Fibroblast of the aortic adventitia (primary cell): ENCODE measurements at places on chromosomes 5 and 9.
A peak's percentile ranks its signal among the peaks of the same experiment; 100 is the strongest.

- DNase-seq = no peak
Observed at GRCh38 chr5:158811921-158812320, 287.8 kb downstream of the EBF1 start.

DNA sequence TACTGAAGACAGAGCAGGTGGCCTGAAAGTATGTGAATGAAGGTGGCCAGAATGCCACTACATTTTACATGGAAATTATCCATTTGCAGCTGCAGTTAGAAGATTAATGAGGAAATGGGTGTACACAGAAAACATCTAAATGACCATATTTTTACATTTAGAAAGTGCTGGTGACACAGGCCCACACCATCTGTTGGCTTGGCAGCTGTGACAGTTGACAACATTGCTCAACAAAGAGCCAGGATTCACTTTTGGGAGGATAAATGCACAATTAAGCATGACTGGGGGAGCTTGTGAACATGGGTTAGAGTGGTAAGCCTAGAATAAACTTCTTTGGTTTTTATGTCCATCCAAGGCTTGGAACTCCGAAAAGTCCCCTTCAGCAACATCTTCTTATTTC, 360.5 kb downstream of the KCTD16 start:
- no peak for DNase-seq

- peak; percentile 78 for DNase-seq
Observed at GRCh38 chr5:79025054-79025472, 40.0 kb upstream of the ARSB start.

GRCh38 chr9:96167011-96167410, 135.0 kb downstream of the HSD17B3 start:
- no peak for DNase-seq

- no peak for DNase-seq
Observed at GRCh38 chr5:138595180-138595795, 20.1 kb upstream of the HSPA9 start.

DNA sequence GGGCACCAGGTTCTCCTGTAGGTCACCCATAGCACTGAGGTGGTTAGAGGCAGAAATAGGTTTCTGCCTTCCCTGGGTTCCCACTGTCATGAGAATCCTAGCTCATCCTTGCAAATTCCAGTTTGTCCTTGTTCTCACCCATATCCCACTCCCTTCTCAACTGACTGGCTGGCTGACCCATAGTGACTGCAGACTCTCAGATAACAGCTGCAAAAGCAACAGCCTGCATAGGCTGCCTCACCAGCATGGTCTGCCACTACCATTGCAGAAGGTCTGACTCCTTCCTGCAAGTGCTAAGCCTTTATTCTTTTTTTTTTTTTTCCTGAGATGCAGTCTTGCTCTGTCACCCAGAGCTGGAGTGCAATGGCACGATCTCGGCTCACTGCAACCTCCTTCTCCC, 194.0 kb downstream of the SEMA6A start:
- no peak for DNase-seq

GRCh38 chr5:134581241-134581981, 51.2 kb downstream of the SAR1B start:
- peak; percentile 15 for DNase-seq

GRCh38 chr5:56352808-56353590, 119.9 kb upstream of the ANKRD55 start:
- no peak for DNase-seq

DNA sequence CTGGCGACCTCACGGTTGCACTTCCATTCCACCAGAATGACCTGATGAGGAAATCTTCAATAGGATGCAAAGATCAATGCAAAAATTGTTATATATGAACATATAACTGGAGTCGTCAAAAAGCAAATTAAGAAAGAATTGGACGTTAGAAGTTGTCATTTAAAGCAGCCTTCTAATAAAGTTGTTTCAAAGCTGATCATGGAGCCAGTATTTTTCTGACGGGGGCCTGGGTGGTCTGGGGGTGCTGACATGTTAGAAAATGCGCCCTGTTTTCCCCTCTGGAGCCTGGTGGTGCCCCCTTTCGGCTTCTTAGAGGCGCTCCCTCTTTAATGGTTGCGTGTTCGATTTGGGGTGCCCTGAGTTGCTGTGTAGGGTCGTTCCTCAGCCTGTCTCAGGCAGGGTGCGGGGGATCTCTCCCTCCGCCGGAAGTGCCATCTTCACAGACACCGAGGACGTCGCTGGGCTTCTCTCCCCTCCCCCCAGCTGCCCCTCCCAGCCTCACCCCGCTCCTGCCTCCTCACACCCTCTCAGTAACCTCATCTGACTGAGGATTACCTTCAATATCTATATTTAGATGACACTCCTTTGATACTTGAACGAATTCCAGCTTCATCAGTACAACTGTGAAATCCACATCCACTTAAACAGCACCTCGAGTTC, 18.3 kb downstream of the PTGES2 start:
- DNase-seq = no peak

- DNase-seq = no peak
Observed at GRCh38 chr5:133830911-133831310, 137.5 kb downstream of the C5orf15 start.

DNA sequence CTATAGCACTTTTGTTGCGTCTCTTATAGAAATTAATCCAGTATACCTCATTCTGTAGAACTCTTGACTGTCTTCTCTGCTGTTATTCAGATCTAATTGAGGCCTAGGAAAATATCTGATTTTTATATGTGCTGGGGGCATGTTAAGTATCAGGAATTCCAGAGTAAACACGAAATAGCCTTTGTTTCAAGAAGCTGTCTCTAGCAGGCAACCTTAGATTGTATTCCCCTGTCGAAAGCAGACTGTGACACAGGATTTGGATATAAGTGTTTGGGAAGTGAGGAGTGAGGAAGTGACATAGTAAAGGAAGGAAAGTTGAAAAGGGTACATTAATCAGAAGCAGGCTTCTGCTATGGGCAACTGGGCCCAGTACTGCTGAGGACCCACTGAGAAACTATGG, 72.1 kb upstream of the RASA1 start:
- peak; percentile 47 for DNase-seq

DNA sequence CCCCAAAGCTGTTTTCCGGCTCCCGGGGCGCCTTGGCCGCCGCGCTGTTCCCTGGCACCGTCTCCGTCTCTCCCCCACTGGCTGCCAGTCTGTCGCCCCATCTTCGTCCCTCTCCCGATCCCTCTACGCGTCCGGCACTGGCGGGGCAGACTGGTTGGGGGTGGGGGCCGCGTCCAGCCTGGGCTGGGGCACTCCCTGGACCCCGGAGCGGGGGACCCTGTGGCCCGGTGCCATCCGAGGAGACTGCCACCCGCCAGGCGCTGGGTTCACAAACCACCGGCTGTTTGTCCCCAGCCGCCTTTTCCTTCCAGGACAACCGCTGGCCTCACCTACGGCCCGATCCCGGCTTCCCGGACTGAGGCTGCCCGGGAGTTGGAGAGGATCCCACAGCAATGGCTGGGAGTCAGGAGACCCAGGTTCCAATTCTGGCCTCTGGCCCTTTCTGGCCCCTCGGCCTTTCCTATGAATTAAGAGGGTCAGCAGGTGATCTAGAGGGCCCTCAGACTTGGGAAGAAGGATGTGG, 1.0 kb upstream of the FIBCD1 start:
- no peak for DNase-seq

GRCh38 chr5:130164966-130165365, 260.7 kb downstream of the CHSY3 start:
- DNase-seq = peak; percentile 25

- DNase-seq = no peak
Observed at GRCh38 chr5:133200256-133200655, 148.4 kb downstream of the HSPA4 start.

DNA sequence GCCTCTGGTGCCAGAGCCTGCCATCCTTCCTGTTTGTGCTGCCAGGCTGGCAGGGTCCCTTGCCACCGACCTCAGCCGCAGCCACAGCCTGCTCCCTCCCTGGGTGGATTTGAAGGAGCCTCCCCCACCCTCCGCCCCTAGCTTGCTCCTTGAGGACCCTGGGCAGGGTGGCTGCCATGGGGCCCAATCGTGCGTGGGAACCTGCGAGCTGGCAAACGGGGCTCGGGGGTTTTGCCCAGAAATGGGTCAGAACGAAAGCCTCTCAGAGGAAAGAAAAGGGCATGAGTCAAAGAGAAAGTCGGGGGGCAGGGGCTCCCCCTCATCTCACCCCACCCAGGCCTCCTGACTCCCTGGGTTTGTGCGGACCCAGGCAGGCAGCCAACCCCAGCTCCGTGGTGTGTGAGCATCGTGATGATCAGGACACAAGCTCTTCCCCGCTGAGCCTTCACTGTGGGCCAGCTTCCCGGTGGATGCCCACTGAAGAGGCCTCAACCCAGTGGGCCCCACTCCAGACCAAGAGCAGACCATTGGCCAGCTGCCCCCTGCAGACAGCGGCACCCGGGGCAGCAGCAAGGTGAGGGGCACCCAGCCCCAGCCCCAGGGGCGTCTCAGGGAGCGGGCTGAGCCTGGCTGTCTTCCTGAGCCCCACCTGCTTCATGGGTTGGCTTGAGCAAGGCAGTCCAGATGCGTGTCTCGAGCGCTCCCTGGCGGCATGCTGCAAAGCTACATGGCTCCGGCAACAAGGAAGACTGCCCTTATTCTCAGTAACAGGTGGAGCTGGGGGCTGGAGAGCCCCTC, 3.0 kb upstream of the FUT7 start:
- DNase-seq = peak; percentile 85

- DNase-seq = peak; percentile 82
Observed at GRCh38 chr9:112299514-112299913, 33.9 kb downstream of the PTBP3 start.

GRCh38 chr5:116411101-116411571, 163.5 kb downstream of the SEMA6A start:
- DNase-seq = peak; percentile 54

- DNase-seq = peak; percentile 57
Observed at GRCh38 chr9:135504262-135505243, 4.1 kb downstream of the MRPS2 start.

- DNase-seq = no peak
Observed at GRCh38 chr5:87127956-87128687, 139.6 kb upstream of the RASA1 start.

- DNase-seq = no peak
Observed at GRCh38 chr9:80878556-80878955, 810.8 kb downstream of the TLE1 start.

DNA sequence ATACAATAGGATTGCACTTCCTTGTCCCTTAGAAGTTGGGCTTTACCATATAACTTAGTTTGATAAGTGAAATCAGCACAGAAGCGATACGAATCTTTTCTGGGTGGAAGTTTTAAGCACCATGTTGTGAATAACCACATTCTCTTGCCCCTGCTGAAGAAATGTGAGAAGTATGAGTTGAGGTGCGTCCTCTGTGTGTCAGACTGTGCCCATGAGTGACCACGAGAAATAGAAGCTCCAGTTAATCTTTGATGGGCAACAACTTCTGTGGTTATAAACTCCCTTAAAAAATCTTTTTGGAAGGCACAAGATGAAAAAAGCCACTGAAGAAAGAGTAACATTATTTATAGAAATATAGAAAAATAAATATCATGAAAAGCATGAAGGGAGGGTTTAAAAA, 668.2 kb downstream of the DTWD2 start:
- no peak for DNase-seq

GRCh38 chr9:91056917-91057316, 255.3 kb downstream of the SYK start:
- peak; percentile 40 for DNase-seq

- DNase-seq = peak; percentile 13
Observed at GRCh38 chr5:134649163-134649835, 714 bp downstream of the SEC24A start.

DNA sequence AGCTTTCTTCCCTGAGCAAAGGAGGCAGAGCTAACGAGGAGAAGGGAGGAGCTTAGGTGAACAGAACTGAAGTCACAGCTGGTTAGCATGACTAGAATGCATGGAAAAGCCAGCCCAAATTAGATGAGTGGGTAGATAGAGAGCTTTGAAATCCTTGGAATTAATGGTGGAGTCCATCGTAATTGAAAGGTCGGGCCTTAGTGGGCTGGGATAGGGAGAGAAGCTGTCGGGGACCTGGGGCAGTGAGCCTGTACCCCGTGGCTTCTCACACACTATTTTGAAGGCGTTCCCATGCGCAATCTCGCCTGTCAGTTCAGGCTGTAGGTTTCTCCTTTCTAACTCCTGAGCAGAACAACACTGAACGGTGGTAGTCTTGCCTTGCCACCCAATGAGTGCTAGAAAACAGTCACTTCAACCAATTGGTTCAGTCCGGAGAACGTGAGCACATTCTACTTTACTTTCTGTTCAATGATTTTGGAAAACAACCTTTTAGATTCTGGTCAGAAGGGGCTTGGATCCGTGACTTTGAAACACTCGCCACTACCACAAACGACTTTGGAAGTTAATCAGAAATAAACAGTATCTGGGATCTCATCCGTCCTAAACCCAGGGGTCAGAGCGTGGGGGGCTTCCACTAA, 655 bp upstream of the RAI14 start:
- DNase-seq = peak; percentile 79

GRCh38 chr9:133103987-133104505, 17.0 kb downstream of the RALGDS start:
- DNase-seq = no peak

- no peak for DNase-seq
Observed at GRCh38 chr5:134071614-134072207, 42.8 kb upstream of the TCF7 start.

- DNase-seq = peak; percentile 28
Observed at GRCh38 chr5:115671939-115672338, 46.1 kb upstream of the TMED7 start.

- DNase-seq = peak; percentile 43
Observed at GRCh38 chr9:34746526-34746925, 36.6 kb upstream of the CCL21 start.

GRCh38 chr9:108443019-108443633, 412.7 kb downstream of the ACTL7B start:
- peak; percentile 65 for DNase-seq

GRCh38 chr9:96241391-96241809, 60.6 kb downstream of the HSD17B3 start:
- no peak for DNase-seq

DNA sequence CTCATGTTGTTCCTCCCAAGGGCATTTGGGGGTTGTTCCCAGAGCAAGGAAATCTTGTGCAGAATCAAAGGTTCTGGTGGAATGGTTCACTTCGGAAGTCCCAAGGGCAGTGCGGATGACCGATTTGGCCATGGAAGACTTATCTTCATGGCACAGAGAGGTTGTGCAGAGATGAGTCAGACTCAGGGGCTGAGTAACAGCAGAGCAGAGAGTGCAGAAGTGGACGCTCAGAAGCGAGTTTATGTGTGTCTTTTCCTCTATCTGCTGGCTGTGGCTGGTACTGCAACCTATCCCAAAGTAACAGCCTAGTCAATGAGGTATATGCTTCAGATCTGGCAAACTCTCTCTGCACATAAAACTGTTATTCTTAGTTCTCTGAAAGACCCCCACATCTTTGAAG, 118.1 kb downstream of the DPYSL3 start:
- DNase-seq = peak; percentile 91

GRCh38 chr5:168089201-168089887, 202.1 kb upstream of the WWC1 start:
- no peak for DNase-seq

- peak; percentile 82 for DNase-seq
Observed at GRCh38 chr5:42949348-42950115, 90.6 kb downstream of the ANXA2R start.

GRCh38 chr9:37971108-37971459, 67.2 kb upstream of the SLC25A51 start:
- DNase-seq = no peak

GRCh38 chr5:95043234-95043633, 241.7 kb downstream of the MCTP1 start:
- no peak for DNase-seq

GRCh38 chr5:38808666-38809343, 37.0 kb upstream of the OSMR start:
- no peak for DNase-seq
